Activated CD8-positive, alpha-beta T cell treated with anti-CD3 and anti-CD28 coated beads for 36 hours (primary cell): ENCODE measurements at places on chromosomes 11 and 22. TPM values are rescaled to one million over a fixed set of nuclear protein-coding genes. Genes with fewer than 3 reads are reported as not detected.

Gene GSTT2B
- total RNA-seq, result not detected

Gene DDX25
- total RNA-seq, result 0.54 TPM

Gene DTX4
- total RNA-seq, result 0.29 TPM

Gene LRRC56
- 0.99 TPM for total RNA-seq

Gene XRCC6
- 425 TPM for total RNA-seq

Gene NEFH
- 7.5 TPM for total RNA-seq

Gene ANKK1
- not detected for total RNA-seq

Gene CCDC116
- 0.45 TPM for total RNA-seq

Gene CRYBA4
- total RNA-seq, result not detected

Gene ISX
- not detected for total RNA-seq

Gene SLC1A2
- not detected for total RNA-seq

Gene FLRT1
- not detected for total RNA-seq

Gene PHLDA2
- total RNA-seq, result 3.7 TPM

Gene GDPD4
- not detected for total RNA-seq

Gene CSRP3
- not detected for total RNA-seq

Gene DCDC1
- total RNA-seq, result not detected

Gene ELFN2
- total RNA-seq, result 0.52 TPM

Gene TRIM66
- total RNA-seq, result 28.4 TPM

Gene NOX4
- not detected for total RNA-seq

Gene CECR2
- total RNA-seq, result 0.11 TPM

Gene TTC28
- 0.58 TPM for total RNA-seq

Gene MMP27
- total RNA-seq, result not detected

Gene CAVIN3
- 13.3 TPM for total RNA-seq

Gene SGSM1
- total RNA-seq, result 0.13 TPM

Gene POU2AF1
- 3.6 TPM for total RNA-seq

Gene MS4A6E
- total RNA-seq, result not detected

Gene EHF
- not detected for total RNA-seq

Gene ART5
- not detected for total RNA-seq

Gene TREH
- not detected for total RNA-seq

Gene UCP2
- 244 TPM for total RNA-seq

Gene CARNS1
- 6.2 TPM for total RNA-seq

Gene GRAP2
- 83.2 TPM for total RNA-seq

Gene PGA4
- total RNA-seq, result not detected

Gene SPI1
- 0.25 TPM for total RNA-seq

Gene OR8D4
- total RNA-seq, result not detected

Gene SMIM35
- total RNA-seq, result 0.32 TPM

Gene SHISA8
- total RNA-seq, result 2.7 TPM

Gene VWCE
- total RNA-seq, result 23.3 TPM

Gene KRTAP5-10
- total RNA-seq, result not detected

Gene NDUFC2
- total RNA-seq, result 169 TPM

Gene TSSK2
- total RNA-seq, result not detected

Gene SAA2
- not detected for total RNA-seq

Gene PANX3
- not detected for total RNA-seq

Gene MMP12
- not detected for total RNA-seq

Gene LMO2
- not detected for total RNA-seq

Gene GTSE1
- total RNA-seq, result 41.4 TPM

Gene GPHA2
- total RNA-seq, result not detected

Gene TBX1
- not detected for total RNA-seq

Gene FIBIN
- total RNA-seq, result not detected
